ENCODE measurements at places on chromosomes 7 and 10.

GRCh38 chr7:31251441-31251840 lies 89.1 kb downstream of the NEUROD6 start:
- no peak for DNase-seq

DNA sequence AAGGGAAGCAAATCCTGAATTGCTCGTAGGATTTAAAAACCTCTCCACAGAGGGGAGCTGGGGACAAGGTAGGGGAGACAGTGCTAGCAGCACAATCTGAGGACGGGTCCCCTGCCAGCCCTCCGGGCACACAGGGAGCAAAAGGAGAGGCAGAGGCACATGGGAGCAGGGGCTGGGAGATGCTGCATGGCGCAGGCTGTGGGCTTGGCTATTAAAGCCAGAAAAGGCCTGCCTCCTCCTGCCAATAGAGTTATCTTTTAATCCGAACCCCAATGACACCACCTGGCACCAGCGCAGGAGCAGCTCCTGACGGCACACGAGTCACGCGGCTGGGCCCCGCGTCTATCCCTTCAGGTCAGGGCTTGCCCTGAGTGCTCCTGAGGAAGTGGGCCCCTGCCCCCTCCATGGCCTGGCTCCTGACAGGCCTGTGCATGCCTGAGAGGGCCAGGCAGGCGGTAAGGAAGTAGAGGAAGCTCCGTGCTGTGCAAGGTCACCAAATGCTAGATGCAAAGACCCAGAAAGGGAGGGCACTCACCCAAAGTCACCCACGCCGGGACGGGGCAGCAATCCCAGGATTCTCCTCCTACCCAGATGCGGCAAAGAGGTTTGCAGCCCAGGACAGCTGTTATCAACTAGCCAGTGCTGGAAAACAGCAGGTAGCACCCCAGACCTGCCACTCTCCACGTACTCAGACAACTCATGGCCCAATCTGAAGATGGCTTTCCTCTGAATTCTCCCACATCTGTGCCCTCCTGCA lies 28.1 kb downstream of the DLG5 start:
- DNase-seq = peak; percentile 94

- no peak for DNase-seq
Measured at GRCh38 chr10:78448994-78449418, 415.3 kb downstream of the RPS24 start.

DNA sequence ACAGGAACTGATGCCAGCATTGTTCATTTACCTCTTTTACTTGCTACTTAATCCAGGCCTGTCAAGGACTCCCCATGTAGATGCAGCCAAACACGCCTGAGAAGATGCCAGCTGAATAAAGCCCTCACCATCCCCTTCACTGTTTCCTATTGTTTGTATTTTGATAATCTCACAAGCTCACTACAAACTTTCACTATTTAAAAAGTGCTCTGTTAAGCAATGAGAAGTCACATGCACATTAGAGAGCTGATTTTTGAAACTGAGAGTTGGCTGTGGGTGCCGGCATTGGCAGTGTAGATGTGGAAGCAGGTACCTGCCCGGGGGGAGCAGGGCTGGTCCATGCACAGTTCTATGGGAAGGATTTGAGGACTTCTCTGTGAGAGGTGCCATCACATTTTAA lies 169.8 kb upstream of the GRB10 start:
- no peak for DNase-seq

- no peak for DNase-seq
Measured at GRCh38 chr10:89147256-89147655, 59.9 kb downstream of the CH25H start.

DNA sequence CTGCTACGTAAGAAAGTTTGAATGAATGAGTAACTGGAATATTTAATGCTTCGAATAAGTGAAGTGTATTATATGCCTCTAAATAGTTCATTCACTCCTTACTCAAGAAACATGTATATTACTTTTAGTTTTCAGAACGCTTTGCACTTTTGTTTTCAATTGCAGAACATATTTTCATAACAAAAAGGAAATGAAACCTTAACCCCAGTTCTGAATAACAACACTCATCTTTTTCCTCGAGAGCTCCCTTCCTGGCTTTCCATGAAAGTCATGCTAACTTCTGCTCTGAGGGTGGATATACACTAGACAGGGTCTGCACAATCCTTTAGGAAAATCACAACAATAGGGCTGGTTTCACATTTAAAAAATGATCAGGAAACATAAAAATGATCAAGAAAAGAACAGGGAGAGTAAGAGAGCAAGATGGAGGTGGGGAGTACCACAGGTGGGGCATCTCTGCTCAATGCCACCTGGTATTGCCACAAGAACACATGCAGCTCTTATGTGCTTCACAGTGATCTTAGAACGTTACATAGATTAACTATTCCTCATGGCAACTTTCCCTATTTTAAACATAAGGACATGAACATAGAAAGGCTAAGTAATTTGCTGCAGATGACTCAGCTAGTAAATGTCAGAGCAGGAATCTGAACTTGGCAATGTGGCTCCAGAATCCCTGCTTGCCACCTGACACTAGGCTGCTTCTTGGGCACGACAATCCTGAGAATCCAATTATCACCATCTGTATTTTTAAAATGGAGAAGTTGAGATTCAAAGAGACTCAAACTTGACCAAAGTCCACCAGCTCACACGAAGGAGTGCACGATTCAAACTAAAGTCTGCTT lies 219.5 kb upstream of the AOAH start:
- no peak for DNase-seq

- DNase-seq = no peak
Measured at GRCh38 chr10:129411772-129412171, 55.3 kb upstream of the MGMT start.
